GM12878 (cell line): ENCODE measurements at places on chromosomes 3 and 15. TPM values are rescaled to one million over a fixed set of nuclear protein-coding genes. Genes with fewer than 3 reads are reported as not detected.

DNA sequence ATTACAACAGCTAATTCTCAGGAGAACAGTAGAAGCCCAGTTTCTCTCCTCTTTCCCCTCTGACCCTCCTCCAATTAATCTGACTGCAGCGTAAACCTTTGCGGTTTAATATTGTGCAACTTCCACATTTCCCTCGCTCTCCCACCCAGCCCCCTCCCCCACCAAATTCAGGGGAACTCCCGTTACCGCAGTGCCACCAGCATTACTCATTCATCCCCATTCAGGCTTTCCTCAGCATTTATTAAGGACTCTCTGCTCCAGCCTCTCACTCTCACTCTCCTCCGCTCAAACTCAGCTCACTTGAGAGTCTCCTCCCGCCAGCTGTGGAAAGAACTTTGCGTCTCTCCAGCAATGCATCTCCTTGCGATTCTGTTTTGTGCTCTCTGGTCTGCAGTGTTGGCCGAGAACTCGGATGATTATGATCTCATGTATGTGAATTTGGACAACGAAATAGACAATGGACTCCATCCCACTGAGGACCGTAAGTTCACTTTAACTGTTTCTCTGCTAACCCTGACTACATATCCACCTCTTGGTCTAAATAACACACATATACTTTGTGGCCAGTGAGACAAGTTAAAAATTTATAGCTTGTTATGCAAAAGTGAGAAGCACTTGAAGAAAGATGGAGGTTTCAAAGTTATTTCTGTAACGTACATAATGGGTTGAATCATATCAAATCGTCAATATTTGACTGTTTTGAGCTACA is at the start of gene PTX3:
TSS of gene PTX3 (plus strand) at position 268 of the 709 bp plus-strand sequence. CDS start at position 352, 84 bp downstream.
- no peak within 1 kb of the TSS for H3K27ac ChIP-seq
- H3K27me3 ChIP-seq = peaks cover 10% of the 10 kb centered on the region; the same call in 1 of the 2 replicates
- H3K4me3 ChIP-seq = no peak within 1 kb of the TSS

The DLEC1 gene
- total RNA-seq = 0.08 TPM in 2 replicates

- no peaks in the 10 kb centered on the region for H3K4me1 ChIP-seq
- no peak for DNase-seq
- H3K27me3 ChIP-seq = no peaks in the 10 kb centered on the region; the same call in 1 of the 2 replicates
- no peak overlapping the region for H3K27ac ChIP-seq
Measured at GRCh38 chr15:70375006-70375431, 277.3 kb upstream of the TLE3 start.

- no peak overlapping the region for H3K4me3 ChIP-seq
- no peaks in the 10 kb centered on the region for H3K36me3 ChIP-seq
- H3K27ac ChIP-seq = no peak overlapping the region
- no peaks in the 10 kb centered on the region for H3K27me3 ChIP-seq
- DNase-seq = no peak
Measured at GRCh38 chr3:133381346-133382109, 18.3 kb upstream of the BFSP2 start.

- no peaks in the 10 kb centered on the region; the same call in 1 of the 2 replicates for H3K27me3 ChIP-seq
- H3K27ac ChIP-seq = no peak overlapping the region
- H3K36me3 ChIP-seq = no peaks in the 10 kb centered on the region
- DNase-seq = no peak
Measured at GRCh38 chr3:14512281-14512941, 27.7 kb downstream of the GRIP2 start.

The HAPLN3 gene
- 2.9 and 3.1 TPM in 2 replicates for total RNA-seq

DNA sequence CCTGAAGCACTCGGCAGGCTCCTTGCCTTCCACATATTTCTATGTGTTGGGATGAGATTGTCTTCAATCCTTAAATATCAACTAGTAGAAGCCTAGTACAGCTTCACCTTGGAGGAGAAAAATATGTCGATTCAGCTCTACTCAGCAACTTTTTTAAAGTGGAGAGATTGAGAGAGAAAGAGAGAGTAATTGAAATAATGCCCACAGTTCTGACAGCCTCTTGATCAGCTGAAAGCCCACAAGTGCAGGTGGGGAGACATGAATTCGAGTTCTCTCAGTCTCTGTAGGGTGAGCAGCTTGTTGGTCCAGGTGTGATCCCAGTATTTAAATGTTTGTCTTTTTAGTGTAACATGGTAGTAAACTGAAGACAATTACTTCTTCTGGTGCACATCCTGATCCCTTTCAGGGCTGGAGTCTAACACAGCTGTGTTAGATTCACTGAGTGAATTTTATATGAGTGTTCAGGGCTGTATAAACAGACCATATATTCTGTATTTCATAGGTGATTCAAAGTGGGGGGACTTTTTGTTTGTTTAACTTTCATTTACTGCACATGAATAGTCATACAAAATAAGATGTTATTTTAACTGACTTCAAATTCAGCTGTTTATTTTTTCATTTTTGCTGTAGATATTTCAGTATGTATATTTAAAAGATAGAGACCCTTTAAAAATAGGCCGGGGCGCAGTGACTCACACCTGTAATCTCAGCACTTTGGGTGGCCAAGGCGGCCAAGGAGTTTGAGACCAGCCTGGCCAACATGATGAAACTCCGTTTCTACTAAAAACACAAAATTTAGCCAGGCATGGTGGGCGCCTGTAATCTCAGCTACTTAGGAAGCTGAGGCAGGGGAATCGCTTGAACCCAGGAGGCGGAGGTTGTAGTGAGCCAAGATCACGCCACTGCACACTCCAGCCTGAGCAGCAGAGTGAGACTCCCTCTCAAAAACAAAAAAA is 64.0 kb downstream of the ST6GAL1 start:
- H3K4me1 ChIP-seq = peaks cover 62% of the 10 kb centered on the region
- peaks cover 9% of the 10 kb centered on the region for H3K36me3 ChIP-seq
- peak overlapping the region; percentile 75 for H3K27ac ChIP-seq
- no peaks in the 10 kb centered on the region for H3K27me3 ChIP-seq

- no peak overlapping the region for H3K27ac ChIP-seq
- peaks cover 3% of the 10 kb centered on the region; the same call in 1 of the 2 replicates for H3K4me1 ChIP-seq
- no peaks in the 10 kb centered on the region for H3K36me3 ChIP-seq
- H3K4me3 ChIP-seq = no peak overlapping the region
- H3K27me3 ChIP-seq = no peaks in the 10 kb centered on the region; the same call in 1 of the 2 replicates
Measured at GRCh38 chr15:66879531-66880368, 177.7 kb downstream of the SMAD6 start.

The UBE2E1 gene
- 162 and 167 TPM in 2 replicates for total RNA-seq

DNA sequence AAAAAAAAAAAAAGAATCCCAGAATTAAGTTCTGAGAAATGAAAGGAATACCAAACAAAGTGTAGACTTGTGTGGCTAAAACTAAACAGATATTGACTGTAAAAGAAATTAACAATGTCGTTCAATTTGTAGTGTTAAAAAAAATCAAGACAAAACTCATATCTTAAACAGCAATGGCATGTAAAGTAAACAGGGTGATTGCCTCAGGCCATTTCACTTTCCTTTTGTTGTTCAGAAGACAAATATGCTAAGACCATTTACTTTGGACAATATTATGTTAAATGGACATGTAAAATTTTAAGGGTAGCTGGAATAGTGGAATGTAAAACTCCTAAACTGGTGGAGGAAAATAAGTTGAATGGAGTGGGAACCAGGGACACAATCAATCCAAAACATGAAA is 139.1 kb downstream of the RTP4 start:
- H3K27me3 ChIP-seq = peaks cover 3% of the 10 kb centered on the region; the same call in 1 of the 2 replicates
- H3K36me3 ChIP-seq = no peaks in the 10 kb centered on the region
- H3K4me1 ChIP-seq = no peaks in the 10 kb centered on the region
- no peak for DNase-seq
- H3K27ac ChIP-seq = no peak overlapping the region

DNA sequence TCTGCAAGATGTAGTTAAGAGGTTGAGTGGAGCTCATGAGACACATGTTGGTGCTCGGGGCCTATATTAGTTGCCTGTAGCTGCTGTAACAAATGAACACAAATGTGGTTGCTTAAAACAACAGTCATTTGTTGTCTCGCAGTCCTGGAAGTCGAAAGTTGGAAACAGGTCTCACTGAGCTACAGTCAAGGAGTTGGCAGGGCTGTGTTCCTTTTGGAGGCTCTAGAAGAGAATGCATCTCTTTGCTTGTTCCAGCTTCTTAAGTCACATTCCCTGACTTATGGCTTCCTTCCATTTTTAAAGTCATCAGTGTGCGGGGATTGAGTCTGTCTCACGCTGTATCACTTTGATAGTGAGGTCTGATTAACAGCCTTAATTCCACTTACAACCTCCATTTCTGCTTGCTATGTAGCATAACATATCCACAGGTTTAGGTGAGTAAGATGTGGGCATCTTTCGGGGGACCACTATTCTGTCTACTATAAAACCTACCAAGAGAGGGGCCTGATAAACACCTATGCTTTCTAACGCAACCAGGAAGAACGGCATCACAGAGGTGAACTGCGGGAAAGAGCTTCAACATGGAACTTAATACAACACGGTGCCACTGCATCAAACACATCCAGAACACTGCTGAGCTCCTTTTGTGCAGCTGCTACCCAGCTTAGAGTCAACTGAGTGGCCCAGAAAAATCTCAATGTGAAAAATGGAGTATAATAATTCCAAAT is 119.4 kb downstream of the ATP10A start:
- H3K27ac ChIP-seq = no peak overlapping the region
- H3K36me3 ChIP-seq = no peaks in the 10 kb centered on the region
- DNase-seq = no peak

The CD200R1 gene
- total RNA-seq = 0.87 and 0.90 TPM in 2 replicates

DNA sequence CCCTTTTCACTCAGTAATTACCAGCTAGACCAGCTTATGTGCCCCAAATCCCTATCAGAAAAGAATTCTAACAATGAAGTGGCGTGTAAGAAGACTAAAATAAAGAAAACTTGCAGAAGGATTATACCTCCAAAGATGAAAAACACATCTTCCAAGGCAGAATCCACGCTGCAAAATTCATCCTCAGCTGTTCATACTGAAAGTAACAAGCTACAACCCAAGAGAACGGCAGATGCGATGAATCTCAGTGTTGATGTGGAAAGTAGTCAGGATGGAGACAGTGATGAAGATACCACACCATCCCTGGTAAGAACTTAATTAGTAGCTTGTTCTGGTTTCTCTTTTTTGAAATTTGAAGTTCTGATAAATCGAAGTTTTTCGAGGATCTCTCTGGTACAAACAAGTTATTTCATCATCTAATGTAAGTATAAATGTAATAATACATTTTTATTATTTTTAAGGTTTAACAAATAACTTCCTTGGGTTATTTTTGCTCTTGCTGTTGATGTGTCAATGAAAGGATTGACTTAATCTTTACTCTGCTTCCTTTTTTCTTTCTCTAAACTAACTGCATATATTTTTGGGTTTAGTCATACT is 1.4 kb downstream of the WDR76 start:
- no peak for DNase-seq
- peaks cover 16% of the 10 kb centered on the region for H3K4me1 ChIP-seq
- H3K4me3 ChIP-seq = peak overlapping the region; percentile 73
- H3K36me3 ChIP-seq = no peaks in the 10 kb centered on the region
- H3K27ac ChIP-seq = peak overlapping the region; percentile 83

- H3K27ac ChIP-seq = no peak within 1 kb of the TSS
- no peaks in the 10 kb centered on the region for H3K36me3 ChIP-seq
- no peak within 1 kb of the TSS for H3K4me3 ChIP-seq
- no peaks in the 10 kb centered on the region for H3K27me3 ChIP-seq
- H3K4me1 ChIP-seq = no peaks in the 10 kb centered on the region
- DNase-seq = no peak
Measured at GRCh38 chr3:186665625-186666188, at the start of gene HRG. Gene HRG (plus strand): TSS chr3:186666014. CDS start chr3:186666032, 18 bp downstream.

DNA sequence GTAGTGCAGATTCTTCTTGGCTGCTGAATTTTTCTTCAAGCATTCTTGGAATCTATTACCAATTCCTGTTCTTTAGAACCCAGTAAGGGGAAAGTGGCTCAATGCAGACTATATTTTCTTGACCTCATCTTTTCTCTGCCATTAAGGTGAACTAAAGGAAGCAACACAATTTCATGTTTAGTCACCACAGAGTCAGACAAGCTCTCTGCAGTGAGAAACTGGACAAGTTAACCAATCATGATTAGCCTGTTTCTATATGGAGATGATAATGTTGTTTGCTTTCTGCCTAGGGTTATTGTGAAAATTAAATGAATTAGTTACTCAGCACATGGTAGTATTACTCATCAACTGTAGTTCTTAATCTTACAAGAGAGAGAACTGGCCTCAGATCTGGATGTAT is 1075.1 kb downstream of the AGBL1 start:
- no peak overlapping the region for H3K4me3 ChIP-seq
- no peaks in the 10 kb centered on the region for H3K36me3 ChIP-seq
- H3K4me1 ChIP-seq = no peaks in the 10 kb centered on the region
- H3K27ac ChIP-seq = no peak overlapping the region
- no peaks in the 10 kb centered on the region for H3K27me3 ChIP-seq

- no peak overlapping the region for H3K27ac ChIP-seq
- H3K36me3 ChIP-seq = no peaks in the 10 kb centered on the region
- no peaks in the 10 kb centered on the region for H3K4me1 ChIP-seq
- no peak for DNase-seq
- H3K27me3 ChIP-seq = no peaks in the 10 kb centered on the region
- no peak overlapping the region for H3K4me3 ChIP-seq
Measured at GRCh38 chr3:123621850-123622189, 37.0 kb upstream of the HACD2 start.

The MAP6D1 gene
- 1.5 and 2.1 TPM in 2 replicates for total RNA-seq

DNA sequence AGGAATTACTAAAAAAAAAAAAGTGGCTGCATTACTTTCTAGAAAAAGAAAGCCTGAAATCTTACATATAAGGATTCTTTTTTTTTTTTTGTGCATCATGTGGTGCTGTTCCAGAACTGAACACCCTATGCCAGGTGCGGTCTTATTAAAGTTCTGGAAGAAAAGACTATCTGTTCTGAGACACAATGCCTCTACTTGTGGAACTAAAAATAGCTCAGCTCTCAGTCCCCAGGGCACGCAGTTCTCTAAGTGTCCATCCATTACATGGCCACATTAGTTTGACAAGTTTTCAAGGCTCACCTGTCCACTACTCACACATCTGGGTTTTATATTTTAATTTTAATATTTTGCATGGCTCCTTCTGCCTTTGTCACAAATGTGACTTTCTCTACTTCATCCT is 126.6 kb upstream of the ADAMTS9 start:
- no peaks in the 10 kb centered on the region for H3K36me3 ChIP-seq
- H3K4me1 ChIP-seq = no peaks in the 10 kb centered on the region
- no peak overlapping the region for H3K4me3 ChIP-seq
- H3K27me3 ChIP-seq = no peaks in the 10 kb centered on the region
- DNase-seq = no peak
- no peak overlapping the region for H3K27ac ChIP-seq

DNA sequence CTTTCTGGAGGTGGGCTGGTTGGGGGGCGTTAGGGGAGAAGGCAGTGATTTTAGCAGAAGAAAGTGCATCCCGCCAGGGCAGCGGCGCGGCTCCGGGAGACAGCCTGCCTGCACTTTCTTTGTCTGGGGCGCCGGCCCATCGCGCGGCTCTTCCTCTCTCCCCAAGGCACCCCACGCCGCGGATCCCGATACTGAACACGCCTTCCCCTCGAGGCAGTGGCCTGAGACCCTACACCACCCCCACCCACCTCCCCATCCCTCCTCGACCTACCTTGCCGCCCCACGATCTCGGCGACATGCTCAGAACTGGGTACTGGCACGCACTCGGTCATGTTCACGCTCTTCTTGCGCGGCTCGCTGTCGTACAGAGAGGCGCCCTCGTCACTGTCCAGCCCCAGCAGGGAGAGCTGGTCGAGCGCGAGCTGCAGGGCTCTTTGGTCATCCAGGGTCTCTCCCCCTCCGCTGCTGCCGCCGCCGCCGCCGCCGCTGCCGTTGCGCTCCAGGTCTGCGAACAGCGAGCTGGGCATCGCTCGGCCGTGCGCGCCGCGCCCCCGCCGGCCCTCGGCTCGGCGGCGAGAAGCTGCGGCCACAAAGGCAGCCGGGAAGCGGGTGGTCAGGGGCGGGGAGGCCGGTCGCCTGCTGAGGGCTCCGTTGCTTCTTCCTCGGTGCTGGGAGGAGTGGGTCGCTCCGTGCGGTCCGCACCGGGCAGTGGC is 483 bp downstream of the MEX3B start:
- no peak overlapping the region for H3K27ac ChIP-seq
- no peak for DNase-seq
- H3K27me3 ChIP-seq = peaks cover 8% of the 10 kb centered on the region; the same call in 1 of the 2 replicates
- no peaks in the 10 kb centered on the region; the same call in 1 of the 2 replicates for H3K4me1 ChIP-seq
